ENCODE measurements at places on chromosomes 16 and 17. TPM values are rescaled to one million over a fixed set of nuclear protein-coding genes. Genes with fewer than 3 reads are reported as not detected.

ZNF594 gene
- total RNA-seq = 1.6 TPM

NUDT7 gene
- 5.0 TPM for total RNA-seq

UBE2O gene
- total RNA-seq = 35.3 TPM

TNFRSF17 gene
- not detected for total RNA-seq

TBX21 gene
- 0.07 TPM for total RNA-seq

NEUROD2 gene
- not detected for total RNA-seq

MYO15A gene
- total RNA-seq = 0.14 TPM

ZNF19 gene
- 2.3 TPM for total RNA-seq

USP43 gene
- total RNA-seq = 4.5 TPM

PRKAR1A gene
- 178 TPM for total RNA-seq

PPY gene
- total RNA-seq = not detected

ITGAE gene
- total RNA-seq = 88.2 TPM

ANKS3 gene
- total RNA-seq = 24.8 TPM

STARD3 gene
- total RNA-seq = 60.3 TPM

CLEC18A gene
- not detected for total RNA-seq

DPEP1 gene
- total RNA-seq = 1.5 TPM

SCNN1B gene
- 0.06 TPM for total RNA-seq

TPSG1 gene
- total RNA-seq = not detected

ELMO3 gene
- 0.81 TPM for total RNA-seq

P2RX5 gene
- 26.5 TPM for total RNA-seq

CFAP119 gene
- 8.6 TPM for total RNA-seq

SMIM36 gene
- total RNA-seq = not detected

OR1F1 gene
- total RNA-seq = not detected

TMEM132E gene
- not detected for total RNA-seq

CD300H gene
- 0.45 TPM for total RNA-seq

ZNHIT3 gene
- total RNA-seq = 83.1 TPM

CEMP1 gene
- total RNA-seq = not detected

CCDC200 gene
- total RNA-seq = not detected

KRT20 gene
- total RNA-seq = 0.17 TPM

ALOXE3 gene
- 6.0 TPM for total RNA-seq

Measured in A549 treated with CpdA at 1 μM for 4 hours (cell line).